ENCODE measurements at places on chromosomes 6 and 20.
A peak's percentile ranks its signal among the peaks of the same experiment; 100 is the strongest.

DNA sequence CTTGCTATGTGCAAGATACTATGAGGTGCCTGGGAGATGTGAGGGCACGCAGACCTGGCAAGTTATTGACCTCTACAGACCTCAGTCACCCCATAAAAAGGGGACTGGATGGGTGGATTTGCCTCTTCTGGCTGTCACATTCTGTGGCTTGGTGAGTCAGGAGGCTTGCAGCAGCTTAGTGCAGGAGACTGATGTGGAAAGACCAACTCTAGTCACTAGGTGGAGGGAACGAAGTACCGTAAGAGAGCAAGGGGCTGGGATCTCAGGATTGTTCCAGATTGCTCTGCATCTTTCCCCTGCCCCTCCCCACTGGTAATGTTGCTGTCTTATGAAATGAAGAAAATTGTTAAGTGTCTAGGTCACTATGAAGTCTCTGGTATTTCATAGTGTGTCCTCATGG is 3.3 kb downstream of the MAPRE1 start:
- peak; percentile 33 for DNase-seq

- DNase-seq = no peak
Observed at GRCh38 chr6:169452117-169452868, 198.6 kb upstream of the THBS2 start.

DNA sequence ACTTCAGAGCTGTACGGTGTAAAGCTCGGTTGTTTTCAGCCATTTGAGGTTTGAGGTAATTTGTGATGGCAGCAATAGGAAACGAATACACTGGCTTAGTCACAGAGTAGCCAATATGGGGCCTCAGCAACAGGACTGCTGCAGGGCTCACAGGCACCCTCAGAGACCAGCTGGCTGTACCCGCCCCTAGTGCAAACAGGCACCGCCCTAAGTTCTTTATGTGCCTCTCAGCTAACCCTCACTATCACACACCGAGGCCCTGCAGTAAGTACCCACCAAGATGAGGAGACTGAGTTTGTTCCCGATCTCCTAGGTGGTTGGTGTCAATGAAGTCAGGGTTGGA is 11.2 kb upstream of the SERPINB9 start:
- no peak for DNase-seq

DNA sequence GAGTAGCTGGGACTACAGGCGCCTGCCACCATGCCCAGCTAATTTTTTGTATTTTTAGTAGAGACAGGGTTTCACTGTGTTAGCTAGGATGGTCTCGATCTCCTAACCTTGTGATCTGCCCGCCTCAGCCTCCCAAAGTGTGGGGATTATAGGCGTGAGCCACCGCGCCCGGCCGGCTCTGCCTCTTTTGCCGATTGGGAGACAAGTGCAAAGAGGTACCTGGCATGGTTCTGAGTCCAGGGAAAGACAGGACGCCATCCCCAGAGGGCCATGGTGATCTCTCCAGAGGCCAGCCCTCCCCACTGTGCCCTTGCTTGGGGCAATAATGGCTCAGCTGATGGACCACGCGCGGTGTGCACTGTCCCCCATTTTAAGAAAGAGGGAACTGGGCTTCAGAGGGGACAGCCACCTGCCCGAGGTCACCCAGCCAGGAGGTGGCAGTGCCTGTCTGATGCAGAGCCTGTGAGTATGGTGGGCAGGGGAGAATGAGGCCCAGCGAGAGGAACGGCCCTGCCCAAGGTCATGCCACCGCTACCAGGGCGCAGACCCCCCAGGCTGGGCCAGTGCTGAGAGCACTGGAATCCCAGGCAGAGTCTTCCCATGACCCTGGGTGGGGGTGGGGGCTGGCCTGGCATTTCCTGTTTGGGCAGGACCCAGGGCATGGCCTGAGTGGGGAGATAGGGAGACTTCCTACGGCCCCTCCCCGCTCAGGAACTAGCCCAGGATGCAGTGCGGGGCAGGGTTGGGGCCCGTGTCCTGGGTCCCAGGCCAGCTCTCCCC is 61.0 kb downstream of the SNAI1 start:
- DNase-seq = peak; percentile 80

- DNase-seq = peak; percentile 75
Observed at GRCh38 chr20:62345681-62346370, 21.3 kb downstream of the LAMA5 start.

DNA sequence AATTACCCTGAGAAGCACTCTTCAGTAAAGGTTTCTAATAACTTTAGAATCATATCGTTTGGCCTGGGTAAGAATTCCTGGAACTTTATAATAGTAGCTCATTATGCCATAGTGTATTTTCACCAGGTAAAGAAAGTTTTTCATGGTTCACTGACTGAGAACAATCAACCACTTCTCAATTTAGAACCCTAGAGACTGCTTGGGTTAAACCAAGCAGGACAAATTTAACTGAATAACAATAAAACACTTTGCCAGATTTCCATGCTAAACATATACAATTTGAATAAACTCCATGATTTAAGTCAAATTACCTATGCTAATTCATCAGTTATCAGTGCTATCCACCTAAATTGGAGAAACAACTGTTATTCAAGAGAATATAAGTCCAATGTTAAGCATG is 99.4 kb downstream of the PLG start:
- no peak for DNase-seq

DNA sequence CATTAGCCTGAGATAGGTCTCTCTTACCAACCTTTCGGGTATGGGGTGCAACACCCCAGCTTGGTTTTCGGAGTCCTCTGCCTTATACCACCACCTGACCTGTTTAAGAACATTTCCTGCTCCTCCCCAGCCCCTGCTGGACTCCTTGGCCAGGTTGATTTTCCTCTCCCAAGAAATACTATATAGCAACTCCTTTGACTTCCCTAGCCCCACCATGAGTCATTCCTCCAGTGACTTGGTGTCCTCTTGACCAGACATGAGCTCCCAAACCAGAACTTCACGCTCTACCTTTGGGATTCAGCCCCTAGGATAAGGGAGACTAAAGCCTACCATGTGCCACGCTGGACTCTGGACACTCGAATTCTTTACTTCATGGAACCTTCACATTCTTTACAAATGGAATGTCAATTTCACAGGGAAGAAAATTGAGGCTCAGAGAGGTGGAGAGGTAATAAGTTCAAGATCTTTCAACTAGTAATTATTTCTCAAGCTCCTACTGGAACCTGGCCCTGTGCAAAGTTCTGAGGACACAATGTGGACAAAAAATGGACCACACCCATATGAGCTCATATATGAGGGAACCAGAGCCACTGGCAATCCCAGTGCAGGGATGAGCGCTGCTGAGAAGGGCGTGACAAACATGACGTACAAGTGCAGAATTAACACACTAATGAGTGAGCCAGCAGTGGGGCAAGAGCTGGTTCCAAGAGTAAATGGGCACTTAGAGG is 48.2 kb downstream of the SIRPA start:
- DNase-seq = peak; percentile 77

GRCh38 chr20:63374504-63374903 is 13.4 kb upstream of the CHRNA4 start:
- no peak for DNase-seq

DNA sequence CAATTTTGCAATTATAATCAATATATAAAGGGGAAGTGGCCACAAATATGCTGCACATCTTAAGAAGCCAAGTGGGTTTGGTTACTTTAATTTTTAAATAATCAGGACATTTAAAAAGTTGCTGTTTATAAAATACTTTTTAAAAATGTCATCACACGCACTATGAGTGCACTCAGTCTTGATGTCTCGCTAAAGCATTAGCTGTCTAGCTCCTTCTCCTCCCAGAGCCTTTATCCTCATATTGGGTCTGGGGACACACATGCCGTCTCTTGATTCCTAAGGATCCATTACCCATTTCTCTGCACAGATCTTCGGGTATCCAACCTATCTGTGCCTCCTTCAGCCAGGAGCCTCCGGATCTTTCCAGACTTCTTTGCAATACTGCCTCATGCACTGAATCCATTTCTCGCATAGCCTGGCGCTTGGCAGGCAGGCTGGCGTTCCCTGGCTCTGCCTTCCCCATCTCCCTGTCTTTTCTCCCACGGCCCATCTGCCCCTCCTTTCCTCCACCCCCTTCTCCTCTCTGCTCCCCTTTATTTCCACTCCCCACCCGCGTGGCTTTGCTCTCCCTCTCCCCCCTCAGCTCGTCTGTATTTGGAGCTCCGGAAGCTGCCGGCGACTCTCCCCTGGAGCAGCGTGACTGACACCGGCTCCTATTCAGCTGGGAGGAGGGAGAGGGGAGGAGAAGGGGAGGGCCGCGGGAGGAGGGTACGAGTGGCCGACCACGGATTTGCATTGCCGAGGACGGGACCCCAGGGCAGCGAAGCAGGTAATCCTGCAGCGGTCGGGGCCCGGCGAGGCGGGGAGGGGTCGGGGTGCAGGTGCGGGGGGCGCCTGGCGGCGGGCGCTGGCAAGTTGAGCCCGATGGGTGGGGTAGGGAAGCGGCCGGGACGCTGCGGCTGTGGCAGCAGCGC is at the start of gene CAP2:
TSS of gene CAP2 (plus strand) at position 618 of the 914 bp plus-strand sequence. CDS start 27,961 bp downstream, outside the sequence.
- peak; percentile 48 for DNase-seq

GRCh38 chr20:4109307-4109940 is 94.1 kb upstream of the RNF24 start:
- no peak for DNase-seq

- no peak for DNase-seq
Observed at GRCh38 chr20:4065391-4065844, 50.1 kb upstream of the RNF24 start.

DNA sequence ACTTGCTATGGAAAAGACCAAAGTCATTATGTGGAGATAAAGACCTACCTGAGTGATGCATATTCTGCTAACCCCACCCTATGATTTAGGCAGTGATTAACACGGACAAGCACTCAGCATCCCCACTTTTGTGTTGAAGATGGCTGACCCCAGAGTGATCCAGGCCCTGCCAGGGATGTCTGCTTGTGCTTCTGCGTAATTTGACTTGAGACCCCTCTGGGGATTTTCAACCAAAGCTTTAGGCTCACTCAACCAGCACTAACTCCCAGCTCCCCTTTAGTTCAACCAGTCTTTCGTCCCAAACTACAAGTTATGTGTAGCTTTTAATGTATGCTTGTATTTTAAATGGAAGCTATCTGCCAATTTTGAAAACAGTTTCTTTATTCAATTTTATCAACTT is 538.0 kb upstream of the ID4 start:
- DNase-seq = no peak

- no peak for DNase-seq
Observed at GRCh38 chr6:24916496-24916895, 19.3 kb downstream of the RIPOR2 start.

DNA sequence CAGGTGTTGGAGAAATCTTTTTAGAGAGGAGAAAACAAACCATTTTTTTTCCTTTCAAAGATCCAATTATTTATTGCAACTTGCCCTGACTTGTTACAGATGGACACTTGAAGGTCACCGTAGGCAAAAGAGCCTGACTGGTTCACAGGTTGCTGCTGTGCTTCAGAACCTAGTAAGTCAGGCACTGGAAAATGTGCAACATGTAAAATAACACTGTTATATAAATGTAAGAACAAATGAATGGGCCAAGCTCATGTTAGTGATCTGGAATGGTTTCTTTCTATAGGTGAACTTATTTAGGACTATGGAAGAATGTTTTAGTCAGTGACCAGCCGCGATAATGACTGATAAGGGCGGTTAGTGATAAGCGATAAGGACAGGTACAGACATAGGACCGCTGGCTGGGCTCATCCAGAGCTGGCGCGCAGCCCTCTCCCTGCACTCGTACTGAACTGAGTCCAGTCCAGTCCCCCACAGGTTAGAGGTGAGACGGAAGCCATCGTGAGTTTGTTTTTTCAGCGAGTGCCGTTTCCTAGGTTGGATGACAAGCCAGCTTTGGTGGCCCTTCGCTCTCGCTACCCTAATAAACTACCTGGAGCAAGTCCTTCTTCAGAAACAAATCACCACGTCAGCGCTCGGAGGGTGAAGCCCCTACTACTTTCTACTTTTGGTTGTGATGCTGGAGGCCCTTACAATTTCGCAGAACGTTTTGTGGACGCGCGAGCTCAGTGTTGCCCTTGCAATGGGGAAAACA is 94.4 kb upstream of the PRDM1 start:
- peak; percentile 49 for DNase-seq

DNA sequence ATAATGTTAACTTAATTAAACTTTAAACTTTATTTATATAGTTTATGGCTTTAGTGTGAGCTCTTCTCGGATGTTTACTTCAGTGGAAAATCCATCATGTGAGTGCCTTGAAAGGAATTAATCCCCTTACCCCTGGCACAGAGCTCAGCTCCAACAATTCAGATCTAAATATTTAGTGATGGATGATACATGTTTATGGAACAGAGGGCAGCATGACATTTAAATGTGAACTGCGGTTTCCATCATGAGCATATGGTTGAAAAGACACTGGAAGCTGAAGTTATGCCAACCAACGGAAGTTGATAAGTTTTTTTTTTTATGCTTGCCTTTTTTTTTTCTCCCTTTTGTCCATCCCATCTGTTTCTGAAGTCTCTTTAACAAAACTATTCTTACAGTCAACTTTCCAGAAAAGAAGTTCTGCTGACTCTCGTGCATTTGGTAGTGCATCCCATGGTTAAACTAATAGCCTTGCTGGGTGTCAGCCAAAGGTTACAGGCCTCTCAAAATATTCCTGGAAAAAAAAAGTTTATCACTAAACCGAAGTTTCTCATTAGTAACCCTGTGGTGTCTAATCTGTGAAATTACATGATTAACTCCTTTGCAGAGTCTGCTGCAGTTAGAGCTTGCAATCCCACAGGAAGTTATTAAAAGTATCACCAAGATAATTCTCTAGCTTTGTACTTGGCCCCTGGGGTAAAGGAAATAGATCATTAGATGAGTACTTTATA is 243.9 kb upstream of the TCF21 start:
- no peak for DNase-seq

GRCh38 chr20:50885781-50886180 is 45.5 kb downstream of the ADNP start:
- no peak for DNase-seq

DNA sequence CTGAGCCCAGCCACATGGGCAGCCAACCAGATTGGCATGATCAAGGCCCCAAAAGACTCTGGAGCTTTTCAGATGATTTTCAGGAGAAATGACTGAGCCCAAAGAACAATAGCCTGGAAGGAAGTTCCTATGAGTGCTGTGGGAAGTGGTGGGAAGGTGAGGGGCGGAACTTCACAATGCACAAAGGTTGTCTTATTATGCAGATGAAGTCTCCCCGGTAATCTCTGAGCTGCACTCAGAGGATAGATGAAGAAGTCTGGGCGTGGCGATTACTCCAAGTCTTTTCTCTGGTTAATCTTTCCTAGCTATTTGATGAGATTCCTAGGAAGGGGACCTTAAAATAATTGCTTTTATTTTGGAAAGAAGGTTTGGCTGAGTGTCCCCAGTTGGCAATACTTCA is 36.9 kb downstream of the LBP start:
- no peak for DNase-seq

DNA sequence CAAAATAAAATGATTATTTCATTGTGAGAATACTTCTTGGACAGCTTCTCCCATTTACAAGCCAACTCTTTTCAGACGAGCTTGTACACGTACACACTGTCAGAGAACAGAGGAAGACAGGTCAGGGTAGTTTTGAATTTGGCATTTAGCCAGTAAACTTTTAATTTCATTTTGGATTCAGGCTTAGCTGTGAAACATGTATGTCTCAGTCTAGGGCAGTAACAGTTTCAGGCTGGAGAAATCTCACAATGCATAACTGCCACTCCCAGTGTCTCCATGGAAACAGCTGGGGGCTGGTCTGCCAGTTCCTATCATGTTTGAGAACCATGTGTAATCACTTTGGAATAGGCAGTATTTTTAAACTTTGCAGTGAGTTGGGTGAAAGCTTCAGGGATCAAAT is 22.0 kb upstream of the QKI start:
- no peak for DNase-seq
